ELR (cell line): ENCODE measurements at places on chromosomes 3 and 15.

DNA sequence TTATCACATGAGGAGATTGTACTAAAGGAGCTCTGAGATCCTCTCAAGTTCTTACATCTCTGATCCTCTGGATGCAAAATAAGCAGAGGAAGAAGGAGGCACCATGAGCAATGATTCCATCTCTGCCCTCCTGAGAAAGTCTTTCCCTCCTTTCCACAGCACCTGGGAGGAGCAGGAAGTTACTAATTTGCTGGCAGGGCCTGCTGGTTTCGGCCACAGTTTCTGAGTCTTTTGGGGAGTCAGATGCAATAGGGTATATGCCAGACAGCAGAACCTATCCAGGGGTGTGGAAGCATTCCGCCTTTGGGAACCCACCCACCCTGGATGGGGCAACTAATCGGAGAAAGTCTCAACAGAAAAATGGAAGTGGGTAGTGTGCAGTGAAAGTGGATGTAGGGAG is 38.5 kb upstream of the SPTSSB start:
- DNase-seq: no peak

DNA sequence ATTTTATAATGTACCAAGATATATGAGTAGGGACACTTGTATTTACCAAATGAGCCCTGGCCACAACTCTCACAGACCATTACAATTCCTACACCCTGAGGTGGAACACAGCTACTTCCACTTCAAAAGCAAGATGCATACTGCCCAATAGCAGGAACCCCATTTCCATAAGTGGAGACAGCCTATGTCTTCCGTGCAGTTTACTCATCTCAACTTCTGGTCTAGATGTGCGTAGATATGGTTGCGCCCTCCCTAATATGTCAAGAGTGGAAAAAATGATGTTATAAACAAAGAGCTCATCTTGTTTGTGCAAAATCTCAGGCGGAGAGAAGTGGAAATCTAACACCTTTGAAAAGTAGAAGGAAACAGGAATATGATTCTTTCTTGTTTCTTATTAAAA is 44.6 kb downstream of the RAB27A start:
- DNase-seq: no peak

DNA sequence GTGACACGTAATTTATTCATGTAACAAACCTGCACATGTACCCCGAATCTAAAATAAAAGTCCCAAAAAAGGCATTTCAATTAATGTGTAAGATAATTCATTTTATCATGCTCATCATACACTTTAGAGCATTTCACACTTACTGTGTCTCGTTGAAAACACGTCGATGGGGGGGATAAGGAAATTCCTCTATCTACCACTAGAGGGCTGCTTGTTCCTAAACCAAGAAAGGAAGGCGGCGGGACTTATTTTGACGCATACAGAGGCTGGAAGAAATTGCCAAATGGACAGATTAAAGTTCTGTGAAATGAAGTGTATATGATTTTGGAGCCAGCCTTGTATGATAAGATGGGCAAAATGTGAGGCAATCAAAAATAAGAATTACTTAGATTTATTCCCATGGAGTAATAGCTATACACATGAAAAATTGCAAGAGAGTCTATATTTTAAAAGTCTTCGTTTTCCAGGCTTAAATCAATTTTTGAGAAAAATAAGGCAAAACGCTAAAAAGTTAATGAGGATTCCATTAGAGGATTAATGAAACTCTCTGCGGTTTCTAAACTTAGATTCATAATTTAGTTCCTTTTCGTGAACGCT is 346.8 kb downstream of the CNTN3 start:
- DNase-seq: peak; percentile 54

GRCh38 chr3:58063022-58063815 is 55.0 kb downstream of the FLNB start:
- peak; percentile 70 for DNase-seq

DNA sequence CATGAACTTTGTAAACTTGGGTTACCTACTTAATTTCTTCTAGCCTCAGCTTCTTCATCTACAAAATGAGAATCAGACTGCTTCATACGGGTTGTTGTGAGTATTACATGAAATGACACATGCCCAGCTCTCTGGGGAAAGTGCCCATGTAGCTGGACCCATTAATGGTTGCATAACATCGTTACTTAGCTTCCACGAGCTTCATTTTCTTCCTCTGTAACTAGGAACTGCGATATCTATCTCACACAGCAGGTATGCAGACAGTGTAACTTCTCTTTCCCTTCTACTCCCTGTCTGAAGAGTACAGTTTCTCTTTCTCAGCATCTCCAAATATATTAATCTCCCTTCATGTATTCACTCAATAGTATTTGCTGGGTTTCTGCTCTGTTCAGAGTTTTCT is 37.9 kb upstream of the DLG1 start:
- DNase-seq: no peak

- DNase-seq: no peak
These were observed 29.8 kb downstream of the GOLGA8S start for GRCh38 chr15:23384371-23384770.

DNA sequence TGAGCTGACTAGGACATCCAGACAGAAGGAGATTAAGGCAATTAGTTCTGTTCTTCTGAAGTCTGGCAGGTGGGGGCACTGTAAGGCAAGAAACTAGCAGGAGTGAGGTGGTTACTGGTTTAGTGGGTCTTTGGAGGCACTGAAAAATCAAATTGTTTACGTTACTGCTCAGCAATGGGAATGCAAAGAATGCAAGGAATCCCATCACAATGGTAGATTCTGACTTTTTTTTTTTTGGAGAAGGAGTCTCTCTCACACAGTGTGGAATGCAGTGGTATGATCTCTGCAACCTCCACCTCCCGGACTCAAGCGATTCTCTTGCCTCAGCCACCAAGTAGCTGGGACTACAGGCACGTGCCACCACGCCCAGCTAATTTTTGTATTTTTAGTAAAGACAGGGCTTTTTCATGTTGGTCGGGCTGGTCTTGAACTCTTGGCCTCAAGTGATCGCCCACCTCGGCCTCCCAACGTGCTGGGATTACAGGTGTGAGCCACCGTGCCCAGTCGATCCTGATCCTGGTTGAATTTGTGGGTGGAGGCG is 16.4 kb downstream of the FAM107A start:
- peak; percentile 97 for DNase-seq

DNA sequence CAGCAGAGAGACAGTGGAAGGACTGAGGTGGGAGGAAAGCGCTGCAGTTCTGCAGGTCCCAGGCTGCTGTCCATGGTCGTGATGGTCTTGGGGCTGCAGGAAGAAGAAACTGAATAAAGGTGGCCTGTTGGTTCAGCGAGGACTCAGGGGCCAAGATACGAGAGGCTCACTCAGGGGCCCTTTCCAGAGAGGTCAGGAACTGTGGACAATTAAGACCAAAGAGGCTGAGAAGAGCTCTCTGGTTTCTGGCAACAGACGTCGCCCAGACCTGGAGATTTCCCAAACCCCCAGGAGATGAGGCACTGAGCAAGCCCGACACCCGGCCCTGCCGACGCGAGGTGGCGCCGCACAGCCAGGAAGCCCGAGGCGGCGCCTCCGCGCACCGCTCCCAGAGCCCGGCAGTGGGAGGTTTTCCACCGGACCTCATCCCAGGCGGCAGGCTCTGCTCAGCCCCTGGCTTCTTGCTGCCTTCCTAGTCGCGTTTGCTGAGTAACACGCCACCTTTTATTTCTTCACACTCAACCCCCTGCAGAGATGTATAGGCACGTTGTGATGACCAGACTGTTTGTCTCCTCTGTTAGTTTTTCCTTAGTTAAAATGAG is 56.4 kb upstream of the ARRDC4 start:
- peak; percentile 70 for DNase-seq

DNA sequence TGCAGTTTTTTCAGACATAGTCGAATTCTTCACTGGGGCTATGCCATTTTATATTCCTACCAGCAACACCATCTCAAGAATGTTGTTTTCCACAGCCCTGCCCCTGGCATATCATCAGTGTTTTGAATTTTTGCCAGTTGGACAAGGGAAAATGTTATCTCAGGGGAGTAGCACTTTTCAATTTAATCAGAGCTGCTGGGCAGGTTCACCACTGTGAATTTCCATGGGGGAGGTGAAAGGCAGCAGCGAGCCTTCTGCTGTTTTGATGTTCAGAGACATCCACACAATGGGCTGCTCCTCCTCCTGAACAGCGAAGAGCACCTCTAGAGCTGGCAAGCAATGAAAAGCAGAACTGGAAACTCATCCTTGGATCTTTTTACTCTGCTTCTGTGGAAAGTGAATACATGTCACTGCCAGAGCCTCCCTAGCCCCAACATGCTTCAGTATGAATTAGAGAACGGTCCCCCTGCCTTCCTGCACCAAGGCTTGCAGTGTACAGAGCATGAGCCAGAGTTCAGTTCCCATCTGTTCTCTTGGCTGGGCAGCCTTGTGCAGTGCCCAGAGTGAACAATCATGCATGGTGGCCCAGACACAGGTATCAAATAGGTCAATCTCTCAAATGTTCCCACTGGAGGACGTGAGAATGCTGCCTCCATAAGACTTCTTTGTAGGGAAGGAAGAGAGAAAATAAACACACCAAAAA is 56.1 kb upstream of the RAD18 start:
- no peak for DNase-seq

DNA sequence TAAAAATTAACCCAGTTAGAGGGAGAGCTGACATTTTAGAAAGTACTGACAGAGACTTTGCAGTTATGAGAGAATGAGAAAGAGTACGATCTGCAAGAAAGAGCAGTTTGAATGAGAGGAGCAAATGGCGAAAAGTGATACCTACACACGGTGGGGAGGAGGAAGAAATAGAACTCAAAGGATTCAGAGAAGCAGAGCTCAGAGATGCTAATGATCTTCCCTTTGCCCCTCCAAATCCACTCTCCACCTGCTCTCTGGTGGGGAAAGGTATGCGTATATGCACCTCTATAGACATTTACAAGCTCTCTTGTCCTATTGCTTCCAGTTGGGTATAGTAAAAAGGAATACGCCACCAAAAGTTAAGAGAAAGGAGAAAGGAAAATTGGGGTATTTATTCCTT is 123.3 kb upstream of the TTC14 start:
- no peak for DNase-seq

DNA sequence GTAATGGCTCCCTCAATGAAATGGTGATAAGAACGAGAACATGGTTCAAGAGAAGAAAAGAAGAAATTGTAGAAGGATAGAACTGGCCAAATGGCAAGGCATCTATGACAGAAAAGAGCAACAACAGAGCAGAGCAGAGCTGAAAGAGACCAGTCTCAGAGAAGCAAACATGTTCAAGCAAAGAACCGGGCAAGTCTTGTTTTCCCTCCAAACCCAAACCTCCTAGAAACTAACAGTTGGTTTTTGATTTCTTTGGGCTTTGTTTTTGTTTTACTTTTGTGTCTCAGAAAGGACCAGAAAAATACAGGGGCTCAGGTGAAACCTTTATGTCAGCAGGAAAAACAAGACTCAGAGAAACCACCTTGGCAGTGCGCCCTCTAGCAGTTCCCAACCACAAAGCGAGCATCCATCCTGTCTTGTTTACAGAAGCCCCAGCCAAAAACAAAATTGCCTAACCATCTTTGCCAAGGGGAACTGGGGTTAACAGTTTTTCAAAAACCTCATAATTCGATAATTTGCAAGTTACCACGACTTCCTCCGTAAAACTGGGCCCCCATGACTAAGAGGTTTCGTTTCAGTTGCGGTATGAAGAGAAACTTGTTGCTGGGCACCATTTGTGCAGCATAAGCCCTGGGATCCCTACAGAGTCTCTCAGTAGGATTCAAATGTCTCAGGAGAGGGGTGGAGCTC is 159.2 kb upstream of the SLC24A5 start:
- DNase-seq: no peak

DNA sequence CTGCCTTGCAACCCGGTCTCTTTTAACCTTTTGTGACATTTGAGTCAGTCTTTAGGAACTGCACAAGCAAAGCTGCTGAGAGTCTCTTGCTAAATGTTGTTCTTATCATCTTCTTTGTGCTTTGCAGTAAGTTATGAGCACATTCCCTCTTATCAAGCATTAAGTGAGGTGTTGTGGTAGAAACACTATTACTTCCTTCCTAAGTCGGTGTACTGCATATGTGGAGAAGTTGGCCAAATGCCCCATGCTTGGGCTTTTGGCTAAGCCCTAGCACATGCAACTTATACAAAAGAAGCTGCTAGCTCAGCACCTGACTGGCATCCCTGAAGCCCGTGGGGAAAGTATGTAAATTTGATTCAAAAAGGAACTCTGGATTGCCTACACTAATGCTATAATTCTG is 136.5 kb upstream of the RBMS3 start:
- DNase-seq: no peak

DNA sequence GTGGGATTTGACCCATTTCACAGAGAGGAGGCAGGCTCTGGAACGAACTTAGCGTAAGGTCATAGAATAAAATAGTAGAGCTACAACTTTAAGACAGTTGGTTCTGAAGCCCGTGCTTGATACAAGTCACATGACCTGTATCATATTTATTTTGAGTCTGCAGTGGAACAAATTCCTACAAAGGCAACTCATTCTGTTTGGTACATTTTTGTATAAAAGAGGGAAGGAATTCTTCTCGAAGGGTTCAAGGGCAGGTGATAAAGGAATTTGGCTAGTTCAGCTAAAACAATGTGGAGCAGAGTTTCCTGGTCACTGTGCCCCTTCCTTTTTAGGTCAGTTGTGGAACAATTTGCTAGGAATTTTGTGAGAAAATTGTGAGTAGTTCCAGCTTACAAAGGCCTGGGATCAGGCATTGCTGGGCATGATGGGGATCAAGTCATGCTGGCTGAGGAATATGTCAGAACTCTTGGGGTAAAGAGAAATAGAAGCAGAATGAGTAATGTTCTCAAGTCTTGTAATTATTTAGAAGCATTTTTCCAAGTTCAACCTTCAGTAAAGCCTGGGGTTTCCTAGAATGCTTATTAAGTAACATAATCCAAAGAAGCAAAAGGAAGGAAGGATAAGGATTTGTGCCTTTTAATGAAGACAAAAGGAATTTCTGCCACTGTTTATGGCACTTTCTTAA is 19.1 kb downstream of the USP3 start:
- peak; percentile 23 for DNase-seq

- DNase-seq: no peak
These were observed 137.6 kb upstream of the TRIM42 start for GRCh38 chr3:140540262-140540661.

- no peak for DNase-seq
These were observed 8.5 kb downstream of the VEPH1 start for GRCh38 chr3:157494581-157495281.

- peak; percentile 41 for DNase-seq
These were observed 8.6 kb upstream of the ISG20 start for GRCh38 chr15:88630141-88630721.

DNA sequence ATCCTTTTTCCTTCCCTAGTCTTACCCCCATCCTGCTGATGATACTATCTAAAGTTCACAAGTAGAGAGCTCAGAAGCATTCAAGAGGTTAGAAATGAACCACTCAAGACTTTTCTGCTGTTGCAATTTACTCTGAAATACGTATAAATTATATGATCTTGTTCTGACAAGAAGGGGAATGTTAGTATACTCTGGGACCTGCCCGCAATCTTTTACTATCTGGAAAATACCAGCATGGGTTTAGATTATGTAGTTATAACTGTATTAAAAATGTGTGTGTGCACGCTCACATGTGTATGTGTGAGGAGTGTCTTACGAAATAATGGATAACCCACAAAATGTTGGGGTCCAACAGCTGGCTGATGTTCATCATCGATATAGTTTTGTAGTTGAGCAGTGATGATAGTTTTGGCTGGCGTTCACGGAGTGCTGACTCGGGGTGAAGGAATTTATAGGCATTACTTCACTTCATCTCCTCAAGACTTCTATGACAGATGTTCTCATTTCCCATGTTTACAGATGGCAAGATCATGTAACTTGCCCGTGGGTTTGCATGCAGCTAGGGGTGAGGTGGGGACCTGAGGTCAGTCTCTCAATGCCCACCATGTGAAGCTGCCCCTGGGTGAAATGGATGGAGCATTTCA is 297.5 kb upstream of the LYSMD4 start:
- DNase-seq: peak; percentile 52

GRCh38 chr3:131114256-131114655 is 87.6 kb downstream of the NEK11 start:
- no peak for DNase-seq
